ENCODE measurements at places on chromosomes 2 and 18.

DNA sequence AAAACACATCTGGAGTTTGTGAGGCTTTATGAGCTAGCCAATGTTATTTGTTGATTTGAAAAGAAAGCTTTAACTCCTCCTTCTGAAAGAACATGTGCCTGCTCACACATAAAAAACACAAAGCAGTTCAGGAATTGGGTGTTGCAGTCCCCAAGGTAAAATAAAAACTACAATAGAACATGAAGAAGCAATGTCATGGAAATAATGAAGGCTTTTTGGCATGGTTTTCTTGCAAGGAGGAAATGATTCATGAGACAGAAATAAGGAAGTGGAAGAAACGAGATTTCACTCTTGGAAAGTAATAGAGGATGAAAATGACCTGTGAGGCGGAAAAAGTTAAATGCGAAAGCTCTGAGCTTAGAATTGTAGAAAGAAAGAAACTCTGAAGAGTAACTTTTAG, 81.1 kb downstream of the TRIB2 start:
- no peak for DNase-seq

- peak; percentile 19 for DNase-seq
Measured at GRCh38 chr2:240426845-240427721, 8.4 kb upstream of the GPC1 start.

GRCh38 chr2:1550658-1551316, 137.5 kb downstream of the TPO start:
- peak; percentile 81 for DNase-seq

DNA sequence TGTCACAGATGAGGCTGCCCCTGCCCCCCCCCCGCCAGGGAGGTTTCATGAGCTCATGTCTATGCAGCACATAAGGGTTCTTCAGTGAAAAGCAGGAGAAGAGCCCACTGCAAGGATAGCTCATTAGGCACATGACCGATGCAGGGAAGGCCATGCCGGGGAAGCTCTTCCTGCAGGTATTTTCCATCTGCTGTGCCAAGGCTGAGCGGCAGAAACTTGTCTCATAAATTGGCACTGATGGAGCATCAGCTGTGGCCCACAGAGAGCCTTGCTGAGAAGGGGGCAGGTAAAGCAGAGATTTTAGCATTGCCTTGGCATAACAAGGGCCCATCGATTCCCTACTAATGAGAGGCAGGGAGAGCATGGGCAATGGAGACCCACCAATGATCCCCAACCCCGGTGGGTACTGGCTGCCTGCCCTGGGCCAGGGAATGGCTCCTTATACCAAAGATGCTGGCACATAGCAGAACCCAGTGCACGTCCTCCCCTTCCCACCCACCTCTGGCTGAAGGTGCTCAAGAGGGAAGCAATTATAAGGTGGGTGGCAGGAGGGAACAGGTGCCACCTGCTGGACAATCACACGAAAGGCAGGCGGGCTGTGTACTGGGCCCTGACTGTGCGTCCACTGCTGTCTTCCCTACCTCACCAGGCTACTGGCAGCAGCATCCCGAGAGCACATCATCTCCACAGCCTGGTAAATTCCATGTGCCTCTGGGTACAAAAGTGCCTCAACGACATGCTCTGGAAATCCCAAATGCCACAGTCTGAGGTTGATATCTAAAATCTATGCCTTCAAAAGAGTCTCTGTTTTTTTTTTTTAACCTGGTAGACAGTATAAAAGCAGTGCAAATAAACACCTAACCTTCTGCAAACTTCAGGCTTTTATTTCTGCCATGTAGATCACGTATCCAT, 41.4 kb downstream of the STEAP3 start:
- DNase-seq: peak; percentile 47

GRCh38 chr18:79681484-79682387, 2.1 kb downstream of the CTDP1 start:
- peak; percentile 57 for DNase-seq

DNA sequence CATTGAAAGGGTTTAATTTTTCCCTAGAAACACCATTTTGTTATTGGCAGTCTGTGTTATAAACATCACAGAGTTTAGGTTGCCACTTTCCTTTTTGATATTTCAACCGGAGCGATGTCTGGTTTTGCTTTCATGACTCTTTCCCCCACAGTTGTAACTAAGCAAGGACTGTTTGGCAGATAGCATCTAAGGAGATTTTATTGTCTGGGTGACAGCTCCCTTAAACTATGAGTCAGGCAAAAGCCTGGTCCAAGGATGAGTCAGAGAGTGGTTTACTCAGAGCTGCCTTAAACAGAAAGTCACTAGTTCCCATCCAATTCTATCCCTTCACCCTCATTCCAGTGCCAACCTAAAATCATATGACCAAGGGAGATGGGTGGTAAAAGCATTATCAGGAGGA, 341.6 kb upstream of the VWC2L start:
- no peak for DNase-seq

DNA sequence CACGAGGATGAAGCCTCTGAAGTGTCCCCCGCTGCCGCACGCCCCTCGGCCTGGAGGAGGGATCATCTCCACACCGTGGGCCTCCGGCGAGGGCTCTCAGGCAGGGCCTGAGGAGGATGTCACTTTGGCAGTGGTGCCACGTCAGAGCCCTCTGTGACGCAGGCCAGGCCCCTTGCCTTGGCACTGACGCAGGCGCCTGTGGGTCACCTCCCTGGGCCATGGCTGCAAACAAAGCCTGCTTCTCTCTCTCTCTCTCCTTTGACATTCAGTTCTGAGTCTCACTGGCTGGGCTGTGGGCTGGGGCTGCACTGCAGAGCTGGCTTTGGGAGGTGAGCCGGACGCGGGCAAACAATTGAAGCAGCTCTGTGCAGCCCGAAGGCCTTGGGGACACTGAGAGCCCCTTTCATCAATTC, 273.7 kb downstream of the TWIST2 start:
- no peak for DNase-seq

- no peak for DNase-seq
Measured at GRCh38 chr2:199704358-199705238, 146.4 kb downstream of the FTCDNL1 start.

DNA sequence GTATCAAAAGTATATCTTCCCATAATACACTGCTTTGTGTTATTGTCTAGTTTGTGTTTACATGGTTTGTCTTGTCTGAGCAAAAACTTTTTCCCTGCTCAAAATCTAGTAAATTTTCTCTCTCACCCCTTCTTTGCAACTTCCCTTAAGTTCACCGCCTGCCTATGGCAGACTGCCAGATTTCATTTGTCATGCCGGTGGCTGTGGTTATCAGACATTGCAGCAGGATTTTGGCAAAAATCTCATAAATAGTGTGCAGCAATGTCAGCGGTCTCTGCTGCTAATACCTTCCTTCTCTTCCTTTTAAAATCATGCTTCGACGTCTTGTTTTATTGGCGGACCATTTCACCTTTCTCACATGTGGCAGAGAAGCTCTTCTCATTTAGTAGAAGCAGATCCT, 45.6 kb upstream of the TMEM178A start:
- DNase-seq: no peak

DNA sequence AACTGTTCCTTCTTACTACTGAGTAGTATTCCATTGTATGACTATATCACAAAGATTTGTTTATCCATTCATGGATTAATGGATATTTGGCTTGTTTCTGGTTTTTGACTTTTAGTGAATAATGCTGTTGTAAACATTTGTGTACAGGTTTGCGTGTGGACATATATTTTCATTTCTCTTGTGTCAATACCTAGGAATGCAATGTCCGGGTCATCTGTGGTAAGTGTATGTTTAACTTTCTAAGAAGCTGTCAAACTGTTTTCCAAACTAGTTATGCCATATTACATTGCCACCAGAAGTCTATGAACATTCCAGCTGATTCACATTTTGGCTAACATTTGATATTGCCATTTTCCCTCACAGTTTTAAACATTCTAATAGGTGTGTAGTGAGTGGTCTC, 29.1 kb upstream of the SLC16A14 start:
- no peak for DNase-seq

DNA sequence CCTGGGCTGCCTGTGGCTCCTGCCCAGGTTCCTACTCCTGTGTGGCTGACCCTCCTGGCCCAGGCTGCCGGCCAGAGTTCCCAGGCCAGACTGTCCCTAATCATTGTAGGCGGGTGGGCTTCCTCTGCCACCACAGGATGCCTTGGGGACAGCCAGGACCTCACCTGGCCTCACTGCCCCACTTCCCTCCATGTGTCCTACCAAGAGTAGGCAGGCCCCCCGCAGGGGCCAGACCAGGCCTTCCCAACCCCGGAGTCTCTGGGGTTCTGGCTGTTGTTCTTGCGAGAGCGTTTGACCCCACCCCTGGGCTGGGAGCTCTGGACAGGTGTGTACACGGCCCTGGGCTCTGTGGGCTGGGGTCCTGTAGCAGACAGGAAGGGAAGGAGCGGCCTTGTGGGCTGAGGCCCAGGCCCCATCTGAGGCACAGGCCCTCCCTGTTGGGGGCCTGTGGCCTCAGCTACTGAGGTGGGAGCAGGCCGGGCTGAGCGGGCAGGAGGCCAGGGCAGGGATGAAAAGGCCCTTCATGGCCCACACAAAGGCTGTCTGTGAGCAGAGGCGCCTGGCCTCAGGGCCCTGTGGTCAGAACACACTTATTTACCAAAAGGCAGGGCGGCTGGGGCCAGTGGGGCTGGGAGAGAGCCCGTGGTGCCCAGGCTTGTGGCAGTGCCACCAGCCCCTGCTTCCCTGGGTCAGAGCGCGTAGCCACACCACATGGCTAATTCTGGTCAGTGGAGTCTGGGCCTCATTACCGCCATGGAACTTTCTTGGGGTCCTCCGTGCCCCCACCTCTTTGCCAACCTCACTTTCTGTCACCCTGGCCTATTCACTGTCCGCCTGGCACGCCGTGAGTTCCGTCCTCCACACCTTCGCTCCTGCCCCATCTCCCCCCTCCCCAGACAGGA, 2.0 kb downstream of the SNORC start:
- peak; percentile 21 for DNase-seq

DNA sequence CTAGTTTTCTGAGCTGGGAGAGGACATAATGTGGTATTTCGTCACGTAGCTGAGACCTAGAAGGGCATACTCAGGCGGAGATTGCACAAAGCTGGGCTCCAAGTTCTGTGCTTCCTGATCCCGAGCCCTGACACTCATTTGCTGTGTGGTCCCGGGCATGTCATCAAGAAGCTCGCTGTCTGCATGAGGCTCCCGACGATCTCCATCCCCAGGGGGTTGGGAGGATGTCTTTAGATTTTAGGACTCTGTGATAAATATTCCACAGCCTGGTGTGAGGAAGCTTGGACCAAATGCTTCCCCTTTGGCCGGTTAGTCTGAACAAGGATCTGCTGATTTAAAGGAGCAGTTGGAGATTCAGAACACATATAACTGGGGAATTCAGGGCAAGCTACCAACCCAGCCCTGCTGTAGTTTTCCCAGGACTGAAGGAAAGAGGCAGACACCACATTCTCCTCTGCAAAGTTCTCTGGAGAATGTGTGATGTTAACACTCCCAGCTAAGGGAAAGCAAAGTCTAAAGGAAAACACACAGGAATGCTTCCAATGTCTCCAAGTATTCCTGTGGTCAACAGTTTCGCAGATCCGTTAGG, 2.3 kb downstream of the KCNE4 start:
- no peak for DNase-seq
